Dermis microvascular lymphatic vessel endothelial cell (primary cell): ENCODE measurements at places on chromosomes 2 and 18. TPM values are rescaled to one million over a fixed set of nuclear protein-coding genes. Genes with fewer than 3 reads are reported as not detected.

DNA sequence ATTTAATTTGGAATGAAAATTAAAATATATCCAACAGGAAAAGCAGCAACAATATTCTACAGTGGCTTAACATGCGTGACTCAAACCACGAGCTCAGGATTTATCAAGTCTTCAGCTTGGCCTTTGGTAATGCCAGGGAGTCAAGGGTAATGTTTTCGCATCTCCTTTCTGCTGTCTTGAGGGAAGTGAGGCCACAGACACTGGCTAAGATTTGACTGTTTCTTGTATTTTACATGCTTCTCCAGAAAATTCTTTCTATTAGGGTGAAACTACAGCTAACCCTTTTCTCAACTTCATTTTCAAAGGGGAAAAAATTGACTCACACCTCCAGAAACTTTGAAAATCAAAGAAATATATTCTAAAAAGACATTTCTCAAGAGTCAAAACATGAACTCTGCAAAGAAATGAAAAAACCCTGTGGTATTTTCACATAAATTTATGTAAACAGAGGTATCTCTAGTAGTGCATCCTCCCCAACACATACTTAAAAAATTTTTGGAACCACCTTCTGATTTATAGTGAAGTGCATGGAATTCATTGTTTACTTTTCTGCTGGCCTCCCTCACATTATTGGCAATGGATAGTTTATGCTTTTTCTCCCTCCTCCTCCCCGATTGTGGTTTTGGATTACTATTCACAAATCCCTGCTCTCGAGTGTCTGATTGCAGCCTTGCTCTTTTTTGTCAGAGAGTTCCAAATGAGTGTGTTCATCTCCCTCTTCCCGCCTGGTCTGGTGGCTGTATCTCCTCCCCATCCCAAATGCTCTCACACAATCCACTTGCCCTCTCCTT, 48.7 kb downstream of the DPP4 start:
- no peak for DNase-seq

LBX2 gene
- 0.39 and 0.51 TPM in 2 replicates for total RNA-seq

SERTAD2 gene
- 3.6 and 6.4 TPM in 2 replicates for total RNA-seq

GRCh38 chr18:49756671-49757362, 56.5 kb downstream of the ACAA2 start:
- no peak for DNase-seq

- DNase-seq: no peak
These were observed at the start of gene ASIC4 for GRCh38 chr2:219514196-219514761. TSS of gene ASIC4 (plus strand) at chr2:219514482. CDS start at chr2:219514725, 243 bp downstream.

DNA sequence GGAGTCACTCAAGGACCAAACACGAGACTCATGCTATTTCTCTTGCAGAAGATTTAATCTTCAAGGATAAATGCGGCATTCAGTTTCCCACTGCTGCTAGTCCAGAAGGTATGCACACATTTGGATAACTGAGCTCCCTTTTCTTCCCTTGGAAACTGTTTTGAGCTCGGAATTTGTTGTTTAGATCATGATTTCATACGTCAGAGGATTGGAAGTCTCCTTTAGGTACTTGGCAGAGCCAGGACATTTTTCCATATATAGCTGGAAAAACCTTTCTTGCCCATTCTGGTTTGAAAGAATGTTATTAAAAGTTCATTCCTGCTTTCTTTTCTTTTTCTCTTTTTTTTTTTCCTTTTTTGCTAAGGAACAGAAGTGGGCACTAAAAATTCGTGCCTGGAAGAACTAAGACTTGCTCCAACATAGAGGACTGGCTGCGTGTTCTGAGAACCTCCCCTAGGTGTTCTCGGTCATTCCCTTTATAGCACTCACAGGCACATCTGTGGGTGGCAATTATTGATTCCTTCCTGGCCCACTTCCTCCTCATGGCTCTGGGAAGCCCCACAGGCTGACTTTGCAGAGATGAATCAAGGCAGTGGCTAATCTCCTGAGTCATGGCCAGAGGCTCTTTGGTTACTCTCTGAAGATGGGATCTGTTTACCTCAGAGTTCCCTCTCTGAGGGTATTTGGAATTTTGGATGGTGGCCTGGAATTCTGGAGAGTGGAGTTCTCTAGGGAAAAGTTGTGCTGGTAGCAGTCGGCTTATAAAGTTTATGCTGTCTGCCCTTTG, 104.8 kb downstream of the PLCL1 start:
- DNase-seq: peak; percentile 24

DTNA gene
- 0.90 and 1.9 TPM in 2 replicates for total RNA-seq

- no peak for DNase-seq
These were observed 56.7 kb downstream of the NEMP2 start for GRCh38 chr2:190477661-190478454.

DNA sequence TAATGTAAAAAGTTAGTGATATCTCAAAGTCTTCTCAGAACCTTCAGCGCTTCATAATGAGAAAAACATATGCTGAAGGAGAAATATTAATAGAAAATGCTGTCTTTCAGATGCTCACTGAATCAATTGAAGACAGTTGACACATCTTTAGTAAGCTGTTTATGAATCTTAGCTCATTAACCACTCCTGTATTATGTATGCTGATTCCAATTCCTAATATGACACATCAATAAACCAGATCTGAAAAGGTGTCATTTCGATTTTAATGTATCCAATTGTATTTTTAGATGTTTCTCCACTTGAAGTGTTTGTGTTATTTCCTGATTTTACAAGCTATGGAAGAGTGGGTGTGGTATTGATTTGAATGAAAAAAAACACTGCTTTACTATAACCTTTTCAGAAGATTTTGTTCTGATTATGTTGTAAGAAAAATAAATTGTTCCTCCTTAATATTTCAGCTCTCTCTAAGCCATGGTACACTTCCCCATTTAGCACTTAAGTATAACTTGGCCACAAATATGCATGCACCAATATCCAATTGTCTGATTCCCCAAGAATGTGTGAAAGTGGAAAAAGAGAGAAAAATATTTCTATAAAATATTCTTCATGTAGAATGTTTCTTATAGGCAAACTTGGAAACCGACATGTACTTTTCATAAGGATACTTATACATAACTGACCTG, 569.8 kb downstream of the ARHGAP15 start:
- no peak for DNase-seq

TACR1 gene
- not detected in 2 replicates for total RNA-seq

GRCh38 chr2:144328938-144329337, 191.0 kb downstream of the ZEB2 start:
- DNase-seq: no peak

GRCh38 chr2:48694149-48694548, 61.4 kb downstream of the LHCGR start:
- DNase-seq: no peak

MTCL1 gene
- total RNA-seq: 3.1 and 5.6 TPM in 2 replicates

CACNB4 gene
- total RNA-seq: under 0.01 and 0.25 TPM in 2 replicates

GRCh38 chr2:168962636-168963035, 61.5 kb downstream of the G6PC2 start:
- DNase-seq: no peak

DNA sequence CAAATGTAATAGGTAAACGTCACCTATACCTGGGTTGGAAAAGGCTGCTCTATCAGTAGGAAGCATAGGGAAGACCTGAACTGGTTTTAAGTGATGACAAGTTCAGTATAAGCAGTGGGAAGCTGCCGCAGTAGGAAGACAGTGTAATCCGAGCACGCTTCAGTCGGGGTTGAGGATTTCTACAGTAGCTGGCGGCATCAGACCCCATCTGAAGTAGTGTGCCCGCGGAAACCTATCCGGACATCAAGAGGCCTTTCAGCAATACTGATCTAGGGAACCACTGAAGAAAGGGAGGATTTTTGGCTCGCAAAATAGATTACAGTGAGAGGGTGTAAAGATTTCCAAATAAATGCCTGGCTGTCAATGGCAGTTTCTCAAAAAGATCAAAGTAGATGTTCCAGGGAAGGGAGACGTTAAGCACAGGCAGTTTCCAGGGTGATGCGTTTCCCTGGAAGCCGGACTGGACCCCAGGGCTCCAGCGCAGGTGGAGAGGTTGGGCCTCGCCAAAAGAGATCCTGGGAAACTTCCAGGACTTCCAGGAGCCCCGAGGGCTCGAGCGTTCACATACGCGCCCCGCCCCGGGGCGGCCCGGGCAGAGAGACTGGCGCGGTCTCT, 5.3 kb downstream of the LOXL3 start:
- DNase-seq: no peak

GRCh38 chr2:202721621-202722020, 86.9 kb downstream of the FAM117B start:
- DNase-seq: no peak

DNA sequence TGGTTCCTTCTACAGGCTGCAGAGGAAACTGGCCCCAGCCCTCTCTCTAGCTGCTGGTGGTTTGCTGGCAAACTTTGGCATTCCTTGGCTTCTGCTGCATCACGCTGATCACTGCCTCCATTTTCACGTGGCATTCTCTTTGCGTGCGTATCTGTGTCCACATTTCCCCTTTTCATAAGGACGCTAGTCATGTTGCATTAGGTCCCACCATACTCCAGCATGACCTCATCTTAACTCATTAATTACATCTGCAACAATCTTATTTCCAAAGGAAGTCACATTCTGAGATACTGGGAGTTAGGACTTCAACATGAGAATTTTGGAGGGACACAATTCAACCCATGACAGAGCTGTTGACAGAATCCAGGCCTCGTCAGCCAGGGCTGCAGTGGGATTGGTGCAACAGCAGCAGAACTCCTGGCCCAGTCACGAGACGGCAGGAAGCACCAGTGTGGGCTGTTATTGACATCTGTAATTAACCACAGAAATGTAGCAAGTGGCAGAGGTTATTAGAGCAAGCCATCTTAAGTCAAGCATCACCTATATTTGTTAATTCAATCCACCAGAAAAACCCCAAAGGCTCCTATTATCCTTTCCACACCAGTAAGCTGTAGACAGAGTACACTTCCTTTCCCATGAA, 132.4 kb downstream of the TMEM163 start:
- DNase-seq: no peak

DNA sequence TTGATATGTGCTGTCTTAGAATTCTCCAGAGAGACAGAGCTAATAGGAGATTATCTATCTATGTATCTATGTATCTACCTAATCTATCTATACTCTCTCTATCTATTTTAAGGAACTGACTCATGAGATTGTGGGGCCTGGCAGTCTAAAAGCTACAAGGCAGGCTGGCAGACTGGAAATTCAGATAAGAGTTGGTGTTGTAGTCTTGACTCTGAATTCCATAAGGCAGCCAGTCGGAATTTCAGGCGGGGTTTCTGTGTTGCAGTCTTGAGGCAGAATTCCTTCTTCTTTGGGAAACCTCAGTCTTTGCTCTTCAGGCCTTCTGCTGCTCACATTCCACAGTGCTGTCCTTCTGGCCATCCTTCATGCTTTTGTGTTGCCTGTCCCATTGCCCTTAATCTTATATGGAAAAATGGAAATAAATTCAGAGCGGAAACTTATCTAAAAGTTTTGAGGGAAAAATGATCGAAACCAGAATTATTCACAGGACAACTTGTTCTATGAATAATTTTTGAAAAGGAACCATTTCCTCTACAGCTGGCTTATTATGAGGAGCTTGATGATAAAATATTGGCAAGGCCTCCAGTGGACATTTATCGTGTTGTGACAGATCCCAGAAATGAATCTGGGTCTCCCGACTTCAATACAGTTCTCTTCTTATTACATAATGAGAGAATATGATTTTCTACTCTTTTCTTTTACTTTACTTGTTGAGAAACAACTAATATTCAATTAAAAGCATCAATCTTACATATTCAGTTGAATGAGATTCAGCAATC, 10.8 kb downstream of the IL1RL1 start:
- DNase-seq: no peak

GRCh38 chr18:23248826-23249225, 113.5 kb downstream of the CABLES1 start:
- no peak for DNase-seq

CAPN13 gene
- total RNA-seq: not detected in 2 replicates

DNA sequence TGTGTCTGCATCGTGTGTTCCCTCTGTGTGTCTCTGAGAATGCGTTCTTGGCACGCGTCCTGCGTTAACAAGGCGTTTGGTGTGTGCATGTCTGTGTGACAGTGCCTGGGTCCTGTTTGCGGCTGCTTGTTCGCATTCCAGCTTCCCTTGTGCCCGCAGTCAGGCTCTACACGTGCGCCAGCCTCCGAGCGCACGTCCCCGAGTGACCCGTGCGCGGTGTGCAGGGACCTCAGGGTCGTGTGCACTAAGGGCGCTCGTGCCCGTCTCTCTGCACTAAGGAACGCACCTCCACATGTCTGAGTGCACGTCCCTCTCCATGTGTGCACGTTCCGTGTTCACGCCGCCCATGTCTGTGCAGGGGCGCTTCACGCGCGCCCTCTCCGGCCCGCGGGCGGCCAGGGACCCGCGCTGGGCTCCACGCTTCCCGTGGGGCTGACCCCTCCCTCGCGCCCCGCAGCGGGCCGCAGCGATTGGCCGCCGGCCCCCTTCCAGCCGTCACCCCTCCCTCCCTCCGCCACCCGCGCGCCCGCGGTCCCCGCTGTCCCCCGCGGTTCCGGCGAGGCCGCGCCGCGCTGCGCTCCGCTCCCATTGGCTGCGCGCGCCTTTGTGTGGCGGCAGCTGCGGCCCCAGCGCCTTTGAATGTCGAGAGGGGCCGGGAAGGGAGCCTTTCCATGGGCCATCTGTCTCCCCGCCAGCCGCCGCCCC, 229.4 kb downstream of the HAUS1 start:
- no peak for DNase-seq

DNA sequence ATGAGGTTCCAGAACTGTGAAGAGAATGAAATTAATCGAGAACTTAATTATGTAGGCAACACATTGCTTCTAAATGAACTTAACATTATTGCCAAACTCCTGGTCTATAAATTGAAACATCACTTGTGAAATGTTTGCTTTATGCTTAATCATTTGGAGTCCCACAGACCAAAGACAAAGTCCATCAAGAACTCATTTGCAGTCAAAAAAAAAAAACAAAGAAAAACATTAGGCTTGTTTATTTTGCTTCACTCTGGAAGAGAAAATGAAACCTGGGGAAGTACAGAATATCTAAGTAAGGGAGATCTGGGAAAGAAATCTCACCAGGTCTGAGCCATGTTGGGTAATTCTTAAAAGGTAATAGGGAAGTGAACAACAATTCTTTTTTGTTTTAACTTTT, 1363.5 kb upstream of the DDX18 start:
- no peak for DNase-seq

DNA sequence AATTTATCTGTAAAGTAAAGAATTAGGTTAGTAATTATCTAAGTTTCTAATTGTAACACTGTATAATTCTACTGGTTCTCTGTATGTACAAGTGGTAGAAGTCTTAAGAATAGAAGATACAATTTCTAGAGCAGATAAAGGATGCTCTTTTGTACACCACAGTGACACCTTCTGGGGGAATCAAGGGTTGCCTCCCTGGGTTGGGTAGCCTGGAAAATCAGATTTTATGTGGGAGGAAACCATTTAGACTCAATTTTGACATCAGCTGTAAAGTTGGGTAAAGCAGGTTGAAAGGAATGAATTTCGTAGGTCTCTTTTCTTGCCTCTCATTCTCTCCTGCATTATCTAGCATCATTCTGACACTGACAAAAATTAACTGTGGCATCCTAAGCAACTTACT, 354.8 kb downstream of the DCC start:
- no peak for DNase-seq

GRCh38 chr18:44758861-44759631, 78.4 kb downstream of the SETBP1 start:
- DNase-seq: no peak

SPATA3 gene
- not detected in 2 replicates for total RNA-seq

GRCh38 chr2:178683877-178684276, 123.3 kb downstream of the TTN start:
- DNase-seq: no peak

CCDC141 gene
- total RNA-seq: 0.63 and 1.5 TPM in 2 replicates

- DNase-seq: no peak
These were observed 392.9 kb downstream of the SETBP1 start for GRCh38 chr18:45073556-45073955.
